ENCODE measurements at places on chromosomes 7 and 10.

GRCh38 chr7:34844936-34845665, 187.1 kb downstream of the NPSR1 start:
- no peak for DNase-seq

DNA sequence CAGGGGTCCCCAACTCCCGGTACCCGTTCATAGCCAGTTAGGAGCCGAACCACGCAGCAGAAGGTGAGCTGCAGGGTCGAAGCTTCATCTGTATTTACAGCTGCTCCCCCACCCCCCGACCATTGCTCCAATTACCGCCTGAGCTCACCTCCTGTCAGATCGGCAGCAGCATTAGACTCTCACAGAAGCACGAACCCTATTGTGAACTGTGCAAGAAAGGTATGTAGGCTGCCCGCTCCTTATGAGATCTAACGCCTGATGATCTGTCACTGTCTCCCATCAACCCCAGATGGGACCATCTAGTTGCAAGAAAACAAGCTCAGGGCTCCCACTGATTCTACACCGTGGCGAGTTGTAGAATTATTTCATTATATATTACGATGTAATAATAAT, 14.6 kb upstream of the AZGP1 start:
- DNase-seq: no peak

GRCh38 chr7:138429577-138430250, 30.3 kb upstream of the TRIM24 start:
- no peak for DNase-seq

- DNase-seq: peak; percentile 79
These were observed 71.2 kb upstream of the COL13A1 start for GRCh38 chr10:69730251-69731156.

GRCh38 chr7:135326636-135327280, 93.1 kb downstream of the STRA8 start:
- DNase-seq: peak; percentile 18
